PC-9 (cell line): ENCODE measurements at places on chromosomes 6 and 20.

DNA sequence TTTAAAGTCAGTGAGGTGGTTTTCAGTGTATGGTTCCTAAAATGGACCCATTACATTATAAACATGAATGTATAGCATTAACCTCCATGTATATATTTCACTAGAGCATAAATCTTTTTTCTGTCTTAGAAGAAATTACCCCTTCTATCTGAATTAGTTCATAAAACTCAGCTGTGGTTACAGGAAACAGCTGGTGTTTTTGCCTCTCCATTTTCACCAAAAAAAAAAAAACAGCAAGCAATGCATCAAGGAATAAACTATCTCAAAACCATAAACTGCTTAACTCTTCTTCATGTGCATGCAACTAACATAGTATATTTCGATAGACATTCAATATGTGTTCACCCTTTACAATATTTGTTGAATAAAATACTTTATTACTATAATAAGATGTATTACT lies 40.2 kb downstream of the MOXD1 start:
- DNase-seq: no peak

- peak; percentile 67 for DNase-seq
Measured at GRCh38 chr20:63574156-63574828, at the start of gene HELZ2. TSS of gene HELZ2 (minus strand) at chr20:63574239. CDS start at chr20:63572385, 1,854 bp downstream.

- no peak for DNase-seq
Measured at GRCh38 chr20:17655865-17656479, 26.1 kb downstream of the RRBP1 start.

- DNase-seq: no peak
Measured at GRCh38 chr20:17634661-17635331, 47.2 kb downstream of the RRBP1 start.

DNA sequence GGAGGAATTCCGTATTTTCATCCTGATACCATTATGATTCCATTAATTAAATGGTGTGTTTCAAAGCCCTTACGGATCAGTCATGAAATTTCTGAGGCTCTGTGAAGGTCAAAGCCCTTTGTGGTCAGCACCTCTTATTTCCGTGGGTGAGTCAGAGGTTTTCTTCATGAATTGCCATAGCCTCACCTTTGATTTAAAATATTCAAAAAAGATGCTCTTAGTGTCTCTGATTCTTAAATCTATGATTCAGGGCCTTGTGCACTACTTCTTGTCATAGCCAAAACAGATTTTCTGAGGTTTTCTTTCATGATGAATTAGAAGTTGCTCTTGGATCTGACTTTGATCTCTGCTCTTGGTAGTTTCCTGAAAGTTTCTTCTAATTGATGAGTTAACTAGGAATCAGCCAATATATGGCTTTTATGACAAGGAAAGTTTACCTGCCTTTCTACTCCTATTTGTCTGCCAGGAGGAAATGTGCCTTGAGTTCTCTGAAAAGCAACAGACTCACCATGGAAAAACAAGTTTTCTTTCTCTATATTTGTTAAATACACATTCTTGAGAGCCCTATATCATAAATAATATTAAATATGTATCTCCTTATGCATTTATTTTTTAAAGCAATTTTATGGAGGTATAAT lies 613.0 kb downstream of the UTRN start:
- DNase-seq: peak; percentile 84

DNA sequence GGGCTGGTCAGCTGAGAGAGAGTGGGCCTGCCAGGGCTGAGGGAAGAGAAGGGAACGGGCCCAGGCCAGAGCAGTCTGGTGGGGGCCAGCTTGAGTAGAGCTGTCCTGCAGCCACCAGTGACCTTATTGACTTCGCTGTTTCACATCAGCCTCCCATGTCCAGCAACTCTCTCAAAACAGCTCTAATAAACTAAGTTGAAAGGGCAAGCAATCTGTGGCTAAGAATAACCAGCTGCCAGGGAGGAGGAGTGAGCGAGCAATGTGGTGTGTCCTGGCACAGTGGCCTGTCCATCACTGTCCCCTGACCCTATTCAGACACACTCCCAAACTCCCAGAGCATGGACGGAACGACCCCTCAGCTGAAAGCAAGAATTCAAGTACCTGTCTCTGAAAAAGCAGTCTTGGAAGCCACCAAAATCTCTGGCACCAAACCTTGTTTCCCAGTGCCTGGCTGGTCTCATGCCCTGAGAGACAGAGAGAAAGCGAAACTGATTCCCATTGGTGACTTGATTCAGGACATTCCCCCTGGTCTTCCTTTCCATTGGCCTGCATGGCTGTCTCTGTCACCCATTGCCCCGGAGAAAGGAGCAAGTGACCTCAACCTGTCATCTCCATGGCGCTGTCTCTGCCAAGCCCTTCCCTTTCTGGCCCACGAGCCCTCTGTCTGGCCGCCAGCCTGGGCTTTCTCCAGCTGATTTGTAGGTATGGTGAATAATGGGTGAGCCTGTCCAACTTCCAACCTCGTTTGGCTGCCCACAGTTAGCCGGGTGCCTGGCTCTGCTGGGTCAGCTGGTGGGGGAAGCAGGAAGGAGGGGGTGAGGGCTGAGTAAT lies at the start of gene DDO:
TSS of gene DDO (minus strand) at position 490 of the 831 bp plus-strand sequence. CDS start 2,113 bp downstream, outside the sequence.
- peak; percentile 61 for DNase-seq

DNA sequence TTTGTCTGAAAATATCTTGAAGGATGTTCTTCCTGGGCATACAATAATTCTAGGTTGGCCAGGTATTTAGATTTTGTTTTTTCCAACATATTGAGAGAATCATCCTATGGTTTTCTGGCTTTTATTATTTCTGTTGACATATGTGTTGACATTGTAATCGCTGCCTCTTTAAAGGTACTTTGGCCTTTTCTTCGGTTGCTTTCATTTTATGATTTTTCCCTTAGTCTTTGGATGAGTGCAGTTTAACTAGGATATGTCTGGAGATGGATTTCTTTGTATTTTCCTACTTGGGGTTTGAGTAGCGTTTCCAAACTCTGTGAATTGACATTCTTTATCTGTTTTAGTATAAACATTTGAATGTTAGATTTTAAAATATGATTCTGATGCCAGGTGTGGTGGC lies 11.5 kb downstream of the SERPINB1 start:
- no peak for DNase-seq

GRCh38 chr6:119137194-119138072 lies 59.0 kb upstream of the FAM184A start:
- DNase-seq: no peak

- DNase-seq: no peak
Measured at GRCh38 chr6:169326067-169326799, 72.6 kb upstream of the THBS2 start.

GRCh38 chr6:135971351-135971750 lies 119.8 kb downstream of the PDE7B start:
- DNase-seq: no peak
